ENCODE measurements at places on chromosomes 7 and 10.

GRCh38 chr10:116723428-116724281 is 18.7 kb downstream of the HSPA12A start:
- DNase-seq = no peak

DNA sequence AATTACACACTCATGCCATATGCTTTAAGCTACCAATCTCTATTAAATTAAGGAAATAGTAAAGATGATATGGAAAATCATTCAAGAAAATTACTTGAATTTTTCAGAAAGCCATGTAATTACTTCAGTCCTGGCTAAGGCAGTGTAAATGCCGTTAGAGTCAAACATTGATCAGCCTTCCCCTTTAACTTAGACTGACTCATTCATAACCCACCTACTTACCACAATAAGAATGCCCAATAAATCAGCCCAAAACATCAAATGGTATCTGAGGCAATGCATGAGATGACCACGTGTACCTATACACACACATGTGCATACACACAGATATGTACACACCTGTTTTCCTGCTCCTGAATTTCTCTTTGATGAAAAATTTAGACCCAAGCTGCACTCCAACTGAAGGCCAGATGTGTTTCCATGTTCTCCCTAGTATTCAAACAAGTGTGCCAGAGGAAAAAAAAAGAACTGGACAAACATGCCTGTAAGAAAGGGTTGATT is 30.2 kb upstream of the PDE1C start:
- no peak for DNase-seq

DNA sequence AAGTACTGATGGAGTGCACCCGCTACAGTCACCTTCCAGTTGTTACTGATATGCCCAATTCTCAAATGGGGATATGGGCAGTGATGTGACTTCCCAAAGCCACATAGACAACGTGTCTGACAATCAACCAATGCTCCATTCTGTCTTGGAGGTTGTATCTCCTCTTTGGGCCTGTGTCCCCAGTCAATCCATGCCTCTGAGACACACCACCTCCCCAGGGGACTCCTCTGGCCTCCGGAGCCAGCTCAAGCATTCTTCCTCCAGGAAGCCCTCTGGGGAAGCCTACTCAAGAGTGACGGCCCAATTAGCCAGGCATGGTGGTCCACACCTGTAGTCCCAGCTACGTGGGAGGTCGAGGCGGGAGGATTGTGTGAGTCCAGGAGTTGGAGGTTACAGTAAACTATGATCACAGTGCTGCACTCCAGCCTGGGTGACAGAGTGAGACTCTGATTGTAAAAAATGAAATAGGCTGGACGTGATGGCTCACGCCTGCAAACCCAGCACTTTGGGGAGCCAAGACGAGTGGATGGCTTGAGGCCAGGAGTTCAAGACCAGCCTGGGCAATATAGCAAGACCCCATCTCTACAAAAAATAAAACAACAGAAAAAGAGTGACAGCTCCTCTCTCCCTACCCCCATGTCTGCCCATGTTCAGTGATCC is 99.5 kb upstream of the TNRC18 start:
- DNase-seq = peak; percentile 8

GRCh38 chr7:129438839-129439651 is 4.8 kb downstream of the STRIP2 start:
- DNase-seq = peak; percentile 73

DNA sequence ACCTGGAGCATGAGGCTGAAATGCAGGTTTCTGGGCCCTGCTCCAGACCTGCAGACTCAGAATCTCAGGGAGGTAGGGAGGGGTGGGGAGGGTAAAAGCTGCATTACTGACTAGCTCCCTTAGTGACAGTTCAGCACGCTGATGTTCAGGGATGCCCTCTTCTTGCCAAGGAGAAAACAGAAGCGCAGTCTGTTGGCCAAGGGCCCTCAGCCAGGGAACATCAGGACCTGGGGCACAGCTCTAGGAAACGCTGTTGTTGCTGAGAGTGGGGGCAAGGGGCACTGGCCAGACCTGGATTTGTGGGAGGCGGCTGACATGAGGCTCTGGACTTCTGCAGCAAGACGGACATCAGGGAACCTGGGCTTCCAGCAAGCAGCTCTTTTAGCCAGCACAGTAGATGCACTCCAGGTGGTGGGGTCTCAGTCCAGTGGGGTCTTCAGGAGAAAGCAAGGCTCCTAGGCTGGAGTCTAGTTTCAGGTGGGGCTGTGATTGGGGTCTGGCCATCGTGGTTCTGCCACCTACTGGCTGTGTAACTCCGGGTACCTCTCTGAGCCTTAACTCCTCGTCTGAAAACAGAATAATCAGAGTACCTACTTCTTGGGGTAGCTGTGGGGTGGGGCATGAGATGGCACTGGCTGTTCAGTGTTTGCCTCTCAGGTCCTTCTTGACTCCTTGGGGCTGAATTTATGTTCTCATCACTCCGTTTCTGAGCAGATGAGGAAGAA is 72.9 kb upstream of the PRLHR start:
- no peak for DNase-seq

DNA sequence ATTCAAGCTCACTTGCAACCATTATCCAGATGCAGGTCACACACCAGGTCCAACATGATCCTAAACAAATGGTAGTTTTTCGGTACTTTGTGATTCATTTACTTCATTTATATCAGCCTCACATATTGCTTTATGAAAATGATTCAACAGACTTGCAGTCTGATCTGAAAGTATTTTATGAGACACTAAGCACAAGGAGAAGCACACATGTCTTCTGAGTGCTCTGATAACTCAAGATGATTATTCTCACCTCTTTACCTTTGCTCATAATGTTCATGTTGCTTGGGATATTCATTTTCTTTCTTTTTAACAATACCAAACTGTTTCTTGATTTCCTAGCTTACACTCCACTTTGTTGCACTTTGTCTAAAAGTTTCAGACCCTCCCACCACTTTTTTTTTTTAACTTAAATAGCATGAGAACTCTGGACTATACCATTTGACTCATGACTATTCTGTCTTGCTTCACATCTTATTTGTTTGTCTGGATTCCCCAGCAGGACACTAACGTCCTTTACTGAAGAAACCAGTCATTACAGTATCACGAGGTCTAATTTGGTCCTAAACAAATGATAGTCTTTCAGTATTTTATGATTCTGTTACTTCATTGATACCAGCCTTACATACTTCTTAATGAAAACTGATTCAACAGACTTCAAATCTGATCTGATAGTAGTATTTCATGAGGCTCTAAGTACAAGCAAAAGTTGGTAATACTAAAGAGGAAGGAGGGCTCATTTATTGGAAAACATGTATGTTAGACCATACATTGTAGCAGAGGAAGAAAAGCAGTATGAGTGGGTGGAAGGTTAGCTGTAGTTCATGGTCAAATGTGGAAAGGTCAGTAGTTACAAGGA is 171.8 kb upstream of the AHR start:
- DNase-seq = no peak

GRCh38 chr7:80369321-80369720 is 142.5 kb downstream of the GNAT3 start:
- no peak for DNase-seq

- DNase-seq = no peak
Observed at GRCh38 chr10:126156012-126156411, 232.3 kb downstream of the ADAM12 start.

DNA sequence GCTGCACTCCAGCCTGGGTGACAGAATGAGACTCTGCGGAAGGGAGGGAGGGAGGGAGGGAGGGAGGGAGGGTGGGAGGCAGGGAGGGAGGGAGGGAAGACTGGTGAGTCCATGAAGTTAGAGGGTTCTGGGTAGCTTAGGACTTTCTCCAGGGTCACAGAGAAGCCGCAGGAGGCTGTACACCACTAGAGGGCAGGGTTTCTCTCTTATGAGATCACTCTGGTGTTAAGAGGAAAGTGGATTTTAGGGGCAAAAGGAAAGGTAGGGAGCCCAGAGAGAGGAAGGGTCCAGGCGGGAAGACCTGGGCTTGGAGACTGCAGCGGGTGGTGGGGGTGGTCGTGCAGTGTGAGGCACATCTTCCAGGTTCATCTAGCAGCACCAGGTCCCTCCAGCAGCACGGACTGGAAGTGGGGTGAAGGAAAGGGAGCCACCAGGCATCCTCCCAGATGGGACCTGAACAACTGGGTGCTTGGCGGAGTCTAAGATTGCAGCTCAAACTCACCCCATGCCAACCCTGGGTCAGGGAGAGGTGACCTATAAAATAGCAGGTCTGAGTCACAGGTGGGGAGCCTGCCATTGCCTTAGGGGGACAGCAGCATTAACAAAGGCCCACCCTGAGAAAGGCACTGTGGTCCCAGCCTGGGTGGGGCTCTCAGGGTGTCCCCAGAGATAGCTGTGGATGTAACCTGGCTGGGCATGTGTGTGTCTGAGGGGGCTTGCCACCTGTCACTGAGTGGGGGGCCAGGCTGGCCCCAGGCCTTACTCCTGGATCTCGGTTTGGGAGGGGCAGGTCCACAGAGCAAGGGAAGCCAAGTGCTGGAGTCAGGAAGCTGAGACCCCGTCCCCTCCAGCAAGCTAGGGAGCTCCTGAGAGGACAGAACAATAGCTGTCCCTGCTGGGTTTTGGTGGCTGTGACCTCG is 48.5 kb upstream of the SLC29A3 start:
- DNase-seq = peak; percentile 14

DNA sequence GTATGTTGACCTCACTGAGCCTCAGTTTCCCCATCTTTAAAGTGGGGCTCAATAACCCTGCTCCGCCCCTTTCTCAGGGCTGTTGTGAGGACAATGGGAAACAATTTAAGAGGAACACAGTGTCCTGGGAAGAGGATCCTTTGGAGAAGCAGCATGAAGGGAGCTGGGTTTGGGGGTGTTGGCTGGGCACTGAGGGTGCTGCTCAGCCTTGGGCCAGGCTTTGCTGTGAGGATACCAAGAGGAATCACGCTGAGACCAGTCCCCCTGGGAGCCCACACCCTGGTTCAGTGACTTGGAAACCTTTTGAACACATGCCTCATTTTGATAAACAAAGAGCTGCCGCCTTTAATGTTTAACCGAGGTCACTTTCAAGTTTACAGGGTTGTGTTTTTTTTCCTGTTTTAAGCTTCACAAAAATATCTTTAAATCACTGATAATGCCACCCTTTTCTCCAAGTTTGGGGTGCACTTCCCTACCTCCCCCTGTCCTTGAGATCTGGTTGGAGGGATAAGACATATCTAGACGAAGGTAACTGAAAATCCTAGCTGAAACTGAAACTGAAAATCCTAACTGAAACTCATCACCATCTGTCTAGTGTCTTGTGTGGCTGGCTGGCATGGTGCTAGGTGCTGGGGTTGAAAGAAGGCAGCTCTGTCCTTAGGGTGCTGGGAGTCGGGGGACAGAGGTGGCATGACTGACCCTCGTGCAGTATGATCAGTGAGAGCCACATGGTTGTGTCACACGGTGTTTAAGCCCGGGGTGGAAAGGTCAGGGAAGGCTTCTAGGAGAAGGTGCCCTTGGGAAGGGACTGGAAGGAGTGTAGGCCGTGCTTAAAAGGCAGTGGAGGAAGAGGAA is 27.7 kb downstream of the ZNF775 start:
- DNase-seq = no peak

DNA sequence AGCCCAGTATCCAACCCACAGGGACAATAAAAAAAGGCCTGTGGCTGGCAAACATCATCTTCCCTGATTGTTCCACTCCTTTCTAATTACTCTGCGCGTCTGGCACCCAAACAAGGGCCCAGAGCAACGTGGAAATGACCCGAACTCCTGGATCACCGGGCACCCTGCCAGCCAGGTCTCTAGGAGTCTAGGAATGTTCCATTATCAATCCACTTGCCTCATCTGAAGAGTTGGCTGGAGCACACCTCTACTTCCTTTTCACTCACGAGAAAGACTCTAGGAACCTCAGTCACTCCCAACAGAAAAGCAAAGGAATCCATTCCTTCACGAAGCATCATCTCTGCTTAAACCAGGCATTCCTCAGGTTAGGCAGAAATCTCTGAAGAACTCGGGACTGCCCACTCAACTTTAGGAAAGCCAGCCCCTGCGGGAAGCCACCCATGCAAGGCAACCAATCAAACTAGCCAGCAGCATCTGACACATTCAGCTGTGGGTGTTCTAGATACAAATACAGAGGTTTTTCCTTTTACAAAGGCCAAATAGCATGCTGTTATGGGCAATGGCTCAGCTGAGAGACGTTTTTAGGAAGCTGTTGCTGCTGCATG is 37.7 kb downstream of the ATXN7L1 start:
- no peak for DNase-seq

DNA sequence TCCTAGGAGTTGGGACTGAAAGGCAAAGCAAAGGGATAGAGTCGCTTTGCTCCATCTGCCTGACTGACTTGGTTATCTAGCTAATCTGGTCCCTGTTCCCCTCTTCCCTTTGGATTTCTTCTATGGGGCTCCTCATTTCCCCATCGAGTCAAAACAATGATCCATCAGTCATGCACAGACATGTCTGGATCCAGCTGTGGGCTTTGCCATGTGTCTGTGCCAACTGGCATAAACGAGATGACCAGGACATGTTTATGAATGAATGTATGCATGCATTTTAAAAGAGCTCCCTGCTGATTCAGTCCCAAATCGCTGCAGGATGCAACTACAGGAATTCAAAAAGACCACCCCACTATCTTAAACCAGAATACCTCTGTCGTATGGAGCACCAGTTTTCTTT is 122.0 kb downstream of the ARL4A start:
- DNase-seq = no peak

- DNase-seq = no peak
Observed at GRCh38 chr10:94370501-94370900, 7.8 kb upstream of the NOC3L start.

DNA sequence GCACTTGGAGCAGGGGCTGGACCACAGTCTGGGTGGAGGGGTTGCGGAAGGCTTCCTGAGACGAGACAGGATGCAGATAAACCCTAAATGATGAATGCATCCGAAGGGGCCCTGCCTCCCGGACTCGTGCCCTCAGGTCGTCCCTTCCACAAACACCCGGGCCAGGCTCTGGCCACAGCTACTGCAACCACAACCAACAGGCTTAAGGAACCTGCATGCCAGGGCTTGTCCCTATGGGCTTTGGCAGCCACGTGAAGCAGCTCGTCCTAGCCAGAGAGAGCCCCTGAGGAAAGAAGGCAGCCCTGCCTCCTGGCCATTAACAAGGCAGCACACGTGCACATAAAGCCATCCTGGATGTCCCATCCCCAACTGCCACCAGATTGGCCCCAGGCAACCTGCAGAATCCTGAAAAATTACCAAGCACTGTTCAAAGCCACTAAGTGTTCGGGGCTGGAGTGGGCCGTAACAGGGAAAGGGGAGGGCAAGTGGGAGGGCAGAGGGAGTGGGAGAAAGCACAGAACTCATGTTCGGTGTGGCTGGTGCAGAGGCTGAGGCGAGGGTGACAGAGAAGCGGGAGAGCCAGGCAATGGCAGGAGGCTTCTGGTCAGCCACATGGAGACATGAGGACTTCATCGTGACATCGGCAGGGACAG is 62.7 kb downstream of the MAD1L1 start:
- no peak for DNase-seq

DNA sequence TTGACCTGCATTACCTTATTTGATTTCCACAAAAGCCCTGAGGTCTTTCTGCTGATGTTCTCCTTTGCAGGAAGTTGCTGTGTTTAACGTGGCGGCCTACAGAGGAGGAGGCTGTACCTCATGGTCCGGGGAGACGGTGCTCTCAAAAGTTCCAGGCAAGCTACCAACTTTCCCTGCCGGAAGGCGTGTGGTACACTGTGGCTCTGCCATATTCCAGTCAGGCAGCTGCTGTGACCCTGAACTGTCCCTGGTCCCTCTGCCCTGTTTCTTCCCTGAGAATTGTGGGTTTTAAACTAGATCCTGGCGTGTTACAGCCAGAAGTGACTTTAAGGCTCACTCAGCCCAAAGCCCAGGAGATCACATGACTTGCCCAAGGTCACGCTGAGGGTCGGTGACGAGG is 139.2 kb downstream of the TEX36 start:
- no peak for DNase-seq

GRCh38 chr10:84706875-84707274 is 378.5 kb downstream of the CCSER2 start:
- no peak for DNase-seq

Measured in stimulated activated CD8-positive, alpha-beta memory T cell treated with anti-CD3 and anti-CD28 coated beads, Interleukin-7, amount 100 ng/mL, for 48 hours (primary cell).